ENCODE measurements at places on chromosomes 11 and 22.

- no peak for DNase-seq
These were observed 108.3 kb downstream of the SWAP70 start for GRCh38 chr11:9772218-9772617.

DNA sequence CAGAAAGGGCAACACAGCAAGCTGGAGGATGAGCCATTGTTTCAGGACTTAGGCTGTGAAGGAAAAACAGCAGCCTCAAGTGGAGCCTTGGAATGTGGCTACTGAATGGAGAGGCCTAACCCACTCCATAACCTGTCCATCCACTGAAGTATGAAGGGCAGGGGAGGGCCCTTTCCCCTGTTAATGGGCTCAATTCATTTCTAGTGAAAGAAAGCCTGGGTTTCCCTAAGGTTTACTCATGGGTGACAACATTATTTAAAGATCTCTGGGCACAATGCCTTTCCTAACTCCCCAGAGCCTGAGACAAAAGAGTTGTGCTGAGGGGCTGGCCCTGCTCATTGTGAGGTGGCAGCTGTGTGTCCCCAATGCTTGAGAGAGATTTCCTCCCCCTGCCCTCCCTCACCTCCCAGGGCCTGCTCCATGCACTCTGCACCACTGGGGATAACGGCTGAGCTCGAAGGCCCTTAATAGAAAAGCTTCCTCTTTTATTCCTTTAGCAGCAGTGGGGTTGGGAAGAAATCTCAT lies 83.8 kb downstream of the ME3 start:
- no peak for DNase-seq

- DNase-seq = no peak
These were observed 5.2 kb downstream of the RASSF7 start for GRCh38 chr11:565921-566509.

DNA sequence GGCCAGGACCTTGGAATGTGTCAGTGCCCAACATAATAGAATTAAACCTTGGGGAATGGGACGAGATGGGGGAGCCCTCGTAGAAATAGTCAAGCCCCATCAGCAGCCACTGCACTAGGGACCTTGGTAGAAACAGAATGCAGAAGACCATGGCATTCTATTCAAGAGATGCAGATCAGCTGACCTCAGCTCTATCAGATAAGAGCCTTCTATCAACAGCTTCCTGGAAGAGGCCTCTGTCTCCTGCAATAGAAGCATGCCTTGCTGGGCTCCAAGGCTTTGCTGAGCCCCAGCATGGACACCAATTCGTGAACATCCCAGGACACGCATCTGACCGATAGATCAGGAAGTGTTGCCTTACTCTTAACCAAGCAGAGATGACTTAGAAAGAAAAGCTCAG lies 27.5 kb upstream of the FLI1 start:
- DNase-seq = no peak

DNA sequence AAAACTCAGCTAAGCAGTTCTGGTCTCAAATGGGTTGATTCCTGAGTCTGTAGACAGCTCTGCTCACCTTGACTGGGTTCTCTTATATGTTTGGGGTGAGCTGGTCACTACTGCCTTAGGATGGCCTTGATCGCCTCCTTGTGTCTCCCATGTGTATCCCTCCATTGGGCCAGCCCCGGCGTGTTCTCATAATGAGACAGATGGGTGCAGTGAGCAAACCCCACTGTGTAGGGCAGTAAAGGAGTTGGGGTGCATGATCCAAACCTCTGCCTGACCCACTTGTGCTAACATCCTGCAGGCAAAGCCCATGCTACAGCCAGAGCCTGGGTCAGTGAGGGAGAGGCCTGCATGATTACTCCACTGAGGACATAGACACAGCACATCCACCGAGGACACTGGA lies 657.6 kb downstream of the BRD1 start:
- no peak for DNase-seq
